ENCODE measurements at places on chromosomes 1 and 21.

DNA sequence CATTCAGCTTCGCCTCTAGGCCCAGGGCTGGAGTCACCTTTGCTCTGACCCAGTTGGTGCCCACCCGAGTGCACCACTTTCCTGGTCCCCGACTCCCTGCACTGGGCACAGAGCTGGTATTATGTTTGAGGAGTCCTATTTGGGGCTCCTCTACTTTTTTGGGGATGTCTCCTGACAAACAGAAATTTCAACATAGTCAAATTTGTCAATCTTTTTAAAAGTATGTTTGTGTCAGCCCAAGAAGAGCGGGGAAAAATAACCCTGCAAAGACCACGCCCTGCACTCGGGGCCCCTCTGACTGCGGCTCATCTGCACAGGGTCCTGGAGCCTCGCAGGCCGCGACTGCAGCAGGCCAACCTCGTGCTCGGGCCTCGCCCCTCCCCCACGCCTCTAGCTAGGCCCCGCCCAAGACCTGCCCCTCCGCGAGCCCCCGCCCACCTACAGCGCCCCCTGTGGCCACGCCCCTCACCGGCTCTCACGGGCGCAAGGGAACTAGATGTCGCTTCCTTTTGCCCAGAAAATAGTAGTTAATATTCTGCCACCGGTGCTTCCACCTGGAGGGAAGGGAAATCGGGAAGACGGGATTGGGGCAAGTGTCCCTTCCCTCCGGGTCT lies 11.4 kb downstream of the FAM229A start:
- DNase-seq = peak; percentile 80

GRCh38 chr1:59814901-59815825 lies at the start of gene HOOK1:
Gene HOOK1 (plus strand): TSS chr1:59814949. CDS start chr1:59815118, 169 bp downstream.
- DNase-seq = no peak

DNA sequence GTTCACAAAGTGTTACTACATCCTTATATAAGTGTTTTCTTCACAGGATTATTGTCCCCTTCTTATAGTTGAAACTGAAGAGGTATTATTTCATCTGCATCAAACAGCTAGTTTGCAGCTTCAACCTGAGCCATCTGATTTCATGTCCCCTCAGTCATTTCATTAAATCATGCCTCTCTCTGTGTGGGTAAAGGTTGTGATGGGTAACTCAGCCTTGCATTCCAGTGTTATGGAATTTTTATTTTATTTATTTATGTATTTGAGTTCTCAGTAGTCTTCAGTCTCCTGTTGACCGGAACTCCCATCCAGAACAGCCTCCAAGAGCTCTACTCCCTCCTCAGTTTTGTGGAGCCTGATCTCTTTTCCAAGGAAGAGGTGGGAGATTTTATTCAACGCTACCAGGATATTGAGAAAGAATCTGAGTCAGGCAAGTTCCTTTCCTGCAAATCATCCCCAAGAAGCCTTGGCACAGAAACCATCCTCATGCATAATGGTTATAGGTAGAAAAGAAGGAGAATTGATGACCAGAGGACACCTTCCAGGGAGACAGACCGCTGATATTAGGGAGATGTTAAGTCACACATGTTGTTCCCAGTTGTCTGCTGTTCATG lies 21.8 kb downstream of the CHD1L start:
- DNase-seq = no peak

GRCh38 chr1:161491472-161491871 lies 13.8 kb upstream of the FCGR2A start:
- no peak for DNase-seq

- DNase-seq = no peak
Observed at GRCh38 chr1:157770442-157771043, 6.4 kb downstream of the FCRL2 start.

GRCh38 chr1:30342535-30343141 lies 380.7 kb downstream of the MATN1 start:
- DNase-seq = no peak

DNA sequence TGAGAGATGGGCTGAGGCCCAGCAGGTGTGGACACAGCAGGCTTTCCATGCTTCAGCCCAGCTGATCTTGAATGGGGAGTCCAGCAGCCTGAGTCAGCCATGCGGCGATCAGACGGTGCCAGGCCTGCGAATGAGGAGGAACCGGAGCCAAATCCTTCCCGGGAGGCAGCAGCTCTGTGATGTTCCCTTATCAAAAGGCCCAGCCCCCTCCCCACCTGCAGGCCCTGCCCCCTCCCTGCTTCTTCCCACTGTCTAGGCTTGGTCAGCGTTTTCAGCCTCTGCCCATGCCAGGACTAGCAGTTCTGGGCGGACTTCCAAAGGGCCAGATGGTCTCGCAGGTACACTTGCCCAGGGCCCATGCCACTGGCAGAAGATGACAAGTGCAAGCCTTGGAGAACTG lies 253.8 kb downstream of the KAZN start:
- no peak for DNase-seq

GRCh38 chr1:236615399-236616148 lies 11.3 kb upstream of the HEATR1 start:
- DNase-seq = no peak

- DNase-seq = peak; percentile 65
Observed at GRCh38 chr1:40709100-40709801, 17.7 kb downstream of the NFYC start.
